A172 (cell line): ENCODE measurements at places on chromosomes 2 and 18.
A peak's percentile ranks its signal among the peaks of the same experiment; 100 is the strongest.

GRCh38 chr2:17912266-17912691, 33.8 kb downstream of the KCNS3 start:
- no peak for DNase-seq

- no peak for DNase-seq
These were observed 6.8 kb downstream of the AGXT start for GRCh38 chr2:240875228-240876034.

DNA sequence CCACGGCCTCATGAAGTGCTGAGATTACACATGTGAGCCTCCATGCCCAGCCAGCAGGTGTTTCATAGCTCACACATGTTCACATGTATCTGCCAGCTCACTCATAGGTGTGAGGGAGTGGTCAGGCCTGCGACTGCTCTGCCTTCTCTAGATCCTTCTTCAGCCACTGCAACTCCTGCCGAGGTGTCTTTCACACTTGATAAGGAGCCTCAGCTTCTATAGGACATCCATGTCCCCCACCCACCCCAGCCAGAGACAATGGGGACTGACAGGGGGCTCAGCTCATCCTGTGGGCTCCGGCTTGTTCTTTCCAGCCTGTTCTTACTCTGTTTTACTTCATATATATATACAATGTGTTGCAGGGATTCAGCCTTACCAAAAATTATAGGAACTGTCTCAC, 286.5 kb upstream of the MGAT5 start:
- DNase-seq: no peak

GRCh38 chr2:233928594-233929351, 11.6 kb downstream of the TRPM8 start:
- DNase-seq: peak; percentile 46

DNA sequence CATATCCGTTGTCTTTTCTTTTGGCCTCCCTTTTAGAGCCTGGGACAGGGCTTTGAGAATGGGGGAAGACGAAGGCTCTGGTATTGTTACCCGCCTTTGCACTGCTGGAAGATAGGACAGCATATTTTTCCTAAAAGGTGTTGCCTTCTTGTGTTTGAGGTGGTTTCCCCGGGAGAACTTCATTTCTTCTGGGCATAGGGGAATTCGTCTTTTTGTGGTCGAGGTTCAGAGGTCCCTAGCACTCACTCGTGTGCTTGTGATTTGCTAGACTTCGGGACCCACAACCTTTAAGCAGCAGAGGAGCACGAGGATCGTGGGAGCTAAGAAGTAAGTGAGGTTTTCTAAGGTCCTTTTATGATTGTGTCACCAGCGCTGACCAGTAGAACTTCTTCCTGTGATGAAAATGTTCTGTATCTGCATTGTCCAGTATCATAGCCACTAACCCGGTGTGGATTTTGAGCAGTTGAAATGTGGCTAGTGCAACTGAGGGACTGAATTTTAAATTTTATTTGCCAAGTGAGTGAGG, 611 bp downstream of the ZNF512 start:
- DNase-seq: no peak

DNA sequence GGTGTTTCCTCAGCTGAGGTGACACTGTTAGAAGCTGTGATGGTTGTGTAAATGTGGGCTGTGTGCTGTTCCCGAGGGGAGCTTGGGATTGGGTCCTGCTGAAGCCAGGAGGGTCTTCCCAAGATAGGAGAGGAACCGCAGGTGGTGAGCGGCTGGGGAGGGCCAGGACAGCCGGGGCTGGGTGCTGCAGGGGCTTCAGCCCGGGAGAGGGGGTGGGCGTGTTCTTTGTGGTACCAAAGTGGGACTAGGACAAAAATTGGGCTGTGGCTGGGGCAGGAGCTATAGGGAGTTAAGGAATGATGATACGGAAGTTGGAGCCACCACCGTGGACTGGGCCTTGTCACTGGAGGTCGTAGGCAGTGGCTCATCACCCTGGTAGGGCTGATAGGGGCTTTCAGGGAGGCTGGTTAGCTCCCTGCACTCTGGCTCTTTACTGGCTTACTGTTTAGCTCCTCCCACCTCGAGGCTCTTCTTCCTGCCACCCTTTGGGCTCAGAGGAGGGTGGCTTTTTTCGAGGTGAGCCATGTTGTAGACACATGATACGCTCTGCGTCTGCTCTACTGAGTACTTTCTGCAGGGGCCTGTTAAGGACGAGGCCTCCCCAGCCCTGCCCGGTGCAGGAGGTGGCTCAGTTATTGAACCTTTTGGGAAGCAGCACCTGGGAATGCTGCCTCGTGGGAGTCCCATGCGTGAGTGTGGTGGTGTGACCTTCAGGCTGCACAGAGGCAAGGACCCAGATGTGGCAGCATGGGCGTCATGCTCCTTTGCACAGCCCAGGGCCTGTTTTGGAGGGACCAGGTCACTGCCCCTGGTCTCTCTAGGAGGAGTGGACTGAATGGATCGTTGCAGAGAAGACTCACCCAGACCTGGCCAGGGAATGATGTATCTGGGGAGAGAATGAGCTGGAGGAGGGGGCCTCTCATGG, 21.6 kb downstream of the ASB1 start:
- DNase-seq: no peak

DNA sequence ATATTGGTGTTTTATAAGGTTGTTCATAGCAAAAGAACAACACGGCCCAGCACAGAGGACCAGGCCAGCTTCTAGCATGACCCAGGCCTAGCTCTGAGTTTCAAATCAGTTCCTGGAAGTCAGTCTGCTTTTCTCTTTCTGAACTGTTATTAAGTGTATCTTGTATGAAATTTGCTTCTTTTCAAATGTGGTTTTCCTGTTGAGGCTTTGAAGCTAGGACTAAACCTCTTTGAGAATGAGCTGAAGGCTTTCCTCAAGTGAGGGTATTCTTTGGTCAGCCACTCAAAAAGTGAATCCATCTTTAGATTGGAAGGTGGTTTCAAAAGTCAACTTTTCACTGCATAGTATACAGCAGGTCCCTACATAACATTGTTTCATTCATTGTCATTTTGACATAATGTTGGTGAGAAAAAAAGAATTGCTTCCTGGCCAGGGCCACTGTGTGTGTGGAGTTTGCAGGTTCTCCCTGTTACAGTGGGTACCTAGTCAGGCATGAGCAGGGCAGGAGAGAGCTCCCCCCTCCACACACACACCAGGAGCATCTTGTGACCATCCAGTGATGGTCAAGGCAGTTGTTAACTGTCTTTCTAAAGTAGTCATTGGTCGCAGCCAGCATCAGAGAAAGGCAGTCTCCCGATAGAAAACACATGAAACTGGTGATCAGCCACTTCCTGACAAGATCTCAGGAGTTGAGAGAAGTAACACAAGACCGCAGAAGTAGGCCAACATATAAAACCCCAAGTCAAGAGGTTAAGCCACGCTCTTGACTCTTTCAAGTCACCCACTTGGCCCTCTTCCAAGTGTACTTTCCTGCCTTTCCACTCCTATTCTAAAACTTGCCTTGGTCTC, 6.7 kb upstream of the ACAA2 start:
- peak; percentile 7 for DNase-seq

DNA sequence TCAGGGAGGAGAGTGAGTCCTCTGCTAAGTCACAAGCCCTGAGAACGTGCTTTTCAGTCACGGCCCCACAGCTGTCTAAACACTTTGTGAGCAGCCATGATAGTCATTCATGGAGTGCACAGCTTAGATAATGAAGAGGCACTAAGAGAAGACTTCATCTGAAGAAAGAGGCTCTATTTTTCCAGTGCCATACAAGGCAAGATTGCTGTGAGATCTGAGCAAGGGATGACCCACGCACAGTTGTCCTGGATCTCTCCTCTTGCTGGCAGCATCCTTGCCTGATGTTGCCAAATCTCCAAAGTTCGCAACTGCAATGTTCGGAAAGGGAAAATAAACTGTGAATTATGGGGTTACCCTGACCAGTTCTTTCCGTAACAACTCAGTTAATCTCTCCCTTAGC, 418.7 kb downstream of the MEIS1 start:
- DNase-seq: no peak

- peak; percentile 24 for DNase-seq
These were observed 1060.0 kb upstream of the DDX18 start for GRCh38 chr2:116754381-116755101.

GRCh38 chr2:205763708-205764211, 81.5 kb downstream of the NRP2 start:
- no peak for DNase-seq

DNA sequence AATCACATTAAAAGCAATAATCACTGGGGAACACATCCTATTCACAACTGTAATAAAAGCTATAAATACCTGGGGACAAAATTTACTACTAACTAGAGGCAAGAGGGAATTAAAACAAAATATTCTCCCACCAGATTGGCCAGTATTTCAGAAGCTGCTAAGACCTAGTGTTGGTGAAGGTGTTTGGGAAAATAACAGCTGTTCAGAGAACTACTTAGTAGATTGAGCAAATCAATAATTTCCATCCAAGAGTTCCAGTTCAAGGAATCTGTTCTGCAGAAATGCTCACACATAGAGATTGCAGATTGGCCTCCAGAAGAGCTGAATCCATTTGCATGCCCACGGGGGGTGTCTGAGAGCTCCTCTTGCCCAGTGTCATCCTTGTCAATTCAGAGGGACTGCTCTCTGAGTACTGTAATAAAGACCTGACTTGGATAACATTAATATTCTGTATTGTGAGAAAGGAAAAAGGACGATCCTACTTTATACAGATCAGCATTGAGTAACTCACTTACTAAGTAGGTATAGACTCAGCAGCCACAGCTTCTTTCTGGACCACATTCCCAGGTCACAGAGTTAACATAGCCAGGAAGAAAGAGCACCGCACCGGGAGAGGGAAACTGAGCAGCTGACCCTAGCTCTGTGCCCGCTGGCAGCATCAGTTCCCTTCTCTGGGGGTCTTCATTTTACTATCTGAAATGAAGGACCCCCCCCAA, 5.6 kb downstream of the TUBB6 start:
- no peak for DNase-seq

GRCh38 chr2:161956738-161957137, 117.3 kb downstream of the DPP4 start:
- no peak for DNase-seq

DNA sequence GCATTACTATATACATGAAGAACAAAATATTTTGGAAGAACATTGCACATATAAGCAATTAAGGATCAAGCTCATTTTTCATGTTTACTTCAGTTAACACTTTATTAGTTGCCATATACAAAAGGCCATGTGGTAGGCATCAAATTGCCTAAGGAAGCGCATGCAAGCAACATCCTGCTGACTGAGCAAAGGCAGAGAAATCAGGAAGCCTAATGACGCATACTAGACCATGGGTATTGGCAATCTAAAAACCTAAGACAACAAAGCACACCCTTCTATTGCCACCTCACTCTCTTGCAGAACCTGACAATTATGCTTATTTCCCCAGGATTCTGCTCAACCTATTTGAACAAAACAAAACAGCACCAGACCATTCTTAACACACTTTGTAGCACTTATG, 171.9 kb downstream of the STK39 start:
- no peak for DNase-seq

DNA sequence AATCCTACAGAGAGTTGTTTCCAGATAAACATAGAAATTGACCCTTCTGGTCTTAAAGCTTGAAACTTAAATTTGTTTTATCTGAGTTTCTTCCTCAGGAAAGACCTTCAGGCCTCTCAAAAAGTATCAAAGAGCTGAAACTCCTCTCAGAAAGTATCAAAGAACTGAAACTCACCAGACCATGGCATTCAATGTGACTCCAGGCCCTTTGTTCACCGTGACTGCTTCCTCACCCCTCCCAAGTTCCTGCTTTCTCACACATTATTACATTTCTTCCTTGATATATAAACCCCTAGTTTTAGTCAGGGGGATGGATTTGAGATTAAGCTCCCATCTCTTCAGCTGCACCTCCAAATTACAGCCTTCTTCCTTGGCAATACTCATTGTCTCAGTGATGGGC, 6.0 kb downstream of the ANKMY1 start:
- DNase-seq: no peak

GRCh38 chr18:48138660-48139430, 208.4 kb upstream of the SMAD2 start:
- peak; percentile 8 for DNase-seq

DNA sequence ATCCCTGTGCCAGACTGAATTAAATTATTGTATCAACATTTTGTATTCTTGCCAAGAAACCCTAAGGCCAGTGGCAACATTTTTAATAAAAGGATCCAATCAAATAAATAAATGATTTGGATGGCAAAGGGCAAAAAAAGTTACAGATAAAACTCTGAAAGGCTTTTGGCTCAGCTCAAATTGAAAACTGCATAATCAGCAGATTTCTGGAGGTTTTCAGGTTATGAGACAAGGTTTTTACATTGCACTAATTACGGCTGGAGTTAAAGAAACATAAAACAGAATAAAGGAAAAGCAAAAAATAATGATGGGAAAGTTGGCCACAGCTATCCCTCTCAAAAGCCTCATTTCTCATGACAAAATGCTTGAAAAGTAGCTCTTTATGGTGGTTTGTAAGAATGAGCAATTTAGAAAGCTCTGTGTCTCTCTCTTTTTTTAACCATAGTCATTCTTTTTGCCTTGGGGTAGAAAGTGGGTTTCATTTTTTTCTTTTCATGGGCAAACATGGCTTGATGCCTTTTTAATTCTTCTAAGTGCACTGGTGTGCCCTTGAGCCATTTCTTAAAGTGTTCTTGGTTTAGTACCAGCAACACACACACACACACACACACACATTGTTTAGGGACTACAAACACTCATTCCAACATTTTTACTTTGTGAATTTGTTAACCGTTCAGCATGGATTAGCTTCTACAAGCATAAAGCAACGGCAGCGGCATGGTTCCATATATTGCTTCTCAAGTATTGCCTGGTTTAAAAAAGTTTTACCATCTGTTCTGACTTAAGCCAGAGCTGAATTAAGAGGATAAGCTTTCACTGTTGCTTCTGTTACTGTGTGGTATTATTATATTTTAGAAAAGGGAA, 747.1 kb upstream of the FSHR start:
- DNase-seq: no peak

DNA sequence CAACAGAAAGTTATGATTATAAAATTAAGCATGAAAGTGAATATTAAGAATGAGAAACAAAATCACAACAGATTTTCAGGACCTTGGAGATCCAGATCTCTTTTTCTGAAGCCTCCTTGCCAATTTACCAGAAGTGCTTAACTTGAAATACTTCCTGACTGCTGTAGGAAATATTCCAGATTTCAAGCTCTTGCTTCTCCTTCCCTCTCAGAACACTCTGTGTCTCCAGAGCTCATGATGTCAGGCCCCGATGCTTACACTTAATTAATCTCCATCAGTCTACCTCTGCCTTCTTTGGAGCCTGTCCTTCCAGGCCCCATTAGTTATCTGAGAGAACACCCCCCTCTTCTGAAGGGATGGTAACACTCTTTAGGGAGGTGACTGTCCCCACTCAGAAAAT, 20.7 kb upstream of the NT5C1B start:
- DNase-seq: no peak

GRCh38 chr18:2914185-2914880, 67.5 kb downstream of the EMILIN2 start:
- DNase-seq: no peak

- no peak for DNase-seq
These were observed 4.5 kb upstream of the KIDINS220 start for GRCh38 chr2:8841932-8842331.

- DNase-seq: peak; percentile 42
These were observed 41.4 kb upstream of the TRIB2 start for GRCh38 chr2:12675352-12675795.

DNA sequence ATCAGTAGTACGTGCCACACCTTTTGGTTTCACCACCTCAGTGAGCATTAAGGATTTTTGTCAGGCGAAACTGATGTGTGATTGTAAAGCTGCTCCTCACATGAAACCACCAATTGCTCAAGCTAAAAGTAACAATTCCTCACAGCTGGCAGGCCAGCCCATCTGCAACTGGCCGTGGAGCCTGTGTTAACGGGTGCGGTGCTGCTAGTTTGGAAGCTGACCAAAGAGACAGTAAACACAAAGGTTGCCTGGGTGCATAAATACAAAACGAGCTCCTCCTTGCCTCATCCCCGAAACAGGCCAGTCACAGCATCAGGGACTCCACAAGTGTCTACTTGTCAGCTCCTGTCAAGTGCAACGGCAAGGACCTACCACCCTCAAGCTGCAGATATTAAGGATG, 32.0 kb downstream of the LGALSL start:
- DNase-seq: no peak
